ENCODE measurements at places on chromosomes 6 and 20.

- peak; percentile 16 for DNase-seq
These were observed 141.3 kb downstream of the FUT9 start for GRCh38 chr6:96157018-96157565.

DNA sequence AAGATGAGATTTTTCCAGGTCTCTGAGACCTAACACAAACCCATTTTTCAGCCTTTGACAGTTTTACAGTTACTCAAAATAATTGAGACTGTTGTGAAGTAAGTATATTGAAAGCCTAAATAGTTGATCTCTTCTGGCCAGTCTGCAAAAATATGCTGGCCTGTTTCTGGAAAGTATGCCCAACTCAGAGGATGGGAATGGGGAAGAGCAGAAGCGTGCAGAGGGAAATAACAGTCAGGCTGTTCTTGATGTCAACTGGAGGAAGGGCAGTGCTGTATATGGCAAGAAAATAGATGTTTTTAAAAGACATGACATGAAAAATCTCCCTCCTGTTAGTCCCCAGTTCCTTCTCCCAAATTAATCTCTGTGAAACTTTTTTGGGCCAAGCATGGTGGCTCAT is 3.8 kb downstream of the GID8 start:
- DNase-seq = no peak

DNA sequence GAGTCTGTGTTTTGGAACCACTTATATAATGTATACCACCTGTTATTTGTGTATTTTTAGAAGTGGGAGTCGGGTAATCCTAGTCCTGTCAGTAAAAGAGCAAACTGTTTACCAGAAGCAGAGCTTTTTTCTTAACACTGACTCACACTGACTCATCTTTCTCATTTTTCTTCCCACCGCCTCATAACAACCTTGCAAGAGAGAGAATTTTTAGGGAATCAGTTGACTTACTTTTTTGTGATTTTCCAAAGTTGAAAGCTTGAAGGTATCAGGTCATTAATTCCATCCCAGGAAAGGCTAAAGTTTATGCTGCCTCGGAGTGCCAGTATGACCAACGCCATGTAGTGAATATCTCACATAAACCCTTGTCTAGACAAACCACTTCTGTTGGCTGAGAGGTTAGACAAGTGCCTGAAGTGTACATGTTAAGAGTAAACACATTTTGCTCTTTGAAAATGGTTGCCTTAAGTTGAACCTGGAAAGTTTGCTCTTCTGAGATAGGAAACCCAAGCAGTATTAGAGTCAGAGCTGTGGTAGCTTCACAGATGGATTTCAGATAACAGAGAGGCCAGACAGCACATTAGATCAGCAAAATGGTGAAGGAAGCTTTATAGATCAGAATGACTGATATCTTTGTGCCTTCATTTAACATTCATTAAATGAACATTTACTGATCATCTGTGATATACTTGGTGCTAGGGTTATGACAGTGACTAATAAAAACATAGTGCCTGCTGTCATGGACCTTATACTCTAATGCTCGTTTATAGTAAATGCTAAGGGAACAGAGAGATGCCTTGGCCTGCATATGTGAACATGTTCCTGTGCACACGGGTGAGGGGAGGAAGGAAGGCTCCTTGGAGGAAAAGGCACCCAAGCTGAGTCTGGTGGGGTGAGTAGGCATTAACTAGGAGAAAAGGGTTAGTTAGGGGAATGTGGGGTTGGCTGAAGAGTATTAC is 29.1 kb upstream of the PKIG start:
- no peak for DNase-seq

DNA sequence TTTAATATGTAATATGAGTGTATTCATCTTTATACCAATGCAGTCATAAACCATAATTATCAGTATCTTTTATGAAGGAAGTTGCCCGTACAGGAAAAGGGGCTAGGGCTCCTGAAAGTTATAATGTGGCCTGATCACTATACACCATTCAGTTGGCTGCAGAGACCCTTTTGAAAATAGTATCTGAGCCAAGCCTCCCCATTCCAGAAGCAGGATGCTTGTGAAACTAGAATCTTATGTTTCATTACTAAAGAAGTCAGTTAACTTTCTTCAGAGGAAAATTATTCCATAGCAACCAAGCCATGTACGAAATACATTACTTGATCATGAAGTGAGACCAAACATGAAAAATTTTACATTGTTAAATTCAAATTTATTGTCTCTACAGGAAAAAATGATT is 251.5 kb upstream of the TCF21 start:
- DNase-seq = no peak

DNA sequence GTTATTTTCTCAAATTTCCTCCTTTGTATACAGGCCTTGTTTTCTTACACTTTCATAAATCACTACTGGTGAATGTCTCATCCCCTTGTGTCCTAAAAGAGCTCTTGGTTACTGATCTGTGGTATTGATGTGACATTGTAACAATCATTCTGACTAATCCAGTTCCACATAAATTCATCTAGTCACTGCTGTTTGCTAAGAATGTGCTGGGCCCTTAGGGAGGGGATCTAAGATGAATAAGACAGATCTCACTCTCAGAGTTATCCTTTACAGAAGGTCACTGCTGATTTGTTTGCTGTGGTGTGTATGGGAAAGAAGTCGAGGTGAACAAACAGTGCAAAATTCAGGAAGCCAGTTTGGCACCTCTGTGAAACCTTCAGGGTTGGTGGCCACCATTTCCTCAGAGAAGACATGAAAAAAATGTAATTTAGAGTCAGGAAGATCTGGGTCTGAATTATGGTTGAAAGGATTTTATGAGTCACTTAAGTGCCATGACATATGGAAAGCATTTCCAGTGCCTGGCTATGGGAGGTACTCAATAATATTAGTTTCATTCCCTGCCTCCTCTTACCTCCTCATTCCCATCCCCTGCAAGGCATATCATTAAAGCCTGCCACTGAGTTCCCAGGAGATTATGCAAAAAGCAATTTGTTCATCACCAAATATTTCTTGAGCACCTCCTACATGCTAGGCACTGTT is 121.8 kb downstream of the COL9A1 start:
- DNase-seq = no peak

DNA sequence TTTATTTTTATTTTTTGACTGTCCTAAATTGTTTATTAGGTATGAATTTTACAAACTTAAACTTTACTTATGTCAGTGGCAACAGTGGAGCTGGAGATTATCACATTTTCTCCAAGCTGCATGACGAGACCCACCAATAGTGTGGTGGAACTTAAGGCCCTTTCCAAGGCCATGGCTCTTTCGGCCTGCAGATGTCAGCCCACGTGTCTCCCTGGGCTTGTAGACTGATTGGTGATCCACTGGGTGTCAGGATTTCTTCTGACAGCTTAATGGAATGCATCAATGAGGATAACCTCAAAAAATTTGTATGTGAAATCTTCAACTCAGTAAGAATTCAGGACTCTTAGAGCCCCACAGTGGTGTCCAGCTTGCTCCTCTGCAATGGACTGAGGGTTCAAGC is 32.3 kb upstream of the OVOL2 start:
- no peak for DNase-seq

GRCh38 chr6:81939766-81940165 is 187.3 kb upstream of the TENT5A start:
- DNase-seq = no peak

DNA sequence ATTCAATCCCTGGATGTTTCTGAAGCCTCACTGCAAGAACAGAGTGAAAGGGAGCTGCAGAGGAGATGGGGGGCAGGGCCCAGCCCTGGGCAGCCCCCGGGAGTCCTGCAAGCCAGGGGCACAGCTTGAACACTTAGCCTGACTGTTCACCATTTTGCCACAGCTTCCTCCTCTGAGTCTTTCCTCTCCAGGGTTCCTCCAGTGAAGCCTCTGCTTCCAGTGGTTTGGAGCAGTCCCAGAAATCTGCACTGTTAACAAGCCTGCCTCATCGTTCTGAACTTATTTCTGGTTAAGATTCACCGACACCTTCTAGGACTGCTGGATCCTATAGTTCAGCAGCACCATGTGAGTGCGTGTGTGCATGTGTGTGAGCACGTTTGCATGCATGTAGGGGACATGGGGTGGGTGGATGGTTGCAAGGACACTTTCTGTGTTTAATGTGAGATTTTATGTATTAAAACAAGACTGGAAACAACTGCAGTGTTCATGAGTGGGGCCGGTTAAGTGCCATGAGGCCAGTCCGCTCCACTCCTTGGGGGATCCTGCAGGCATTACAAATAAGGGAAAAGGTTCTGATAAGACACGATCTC is 24.6 kb downstream of the CEBPB start:
- no peak for DNase-seq

DNA sequence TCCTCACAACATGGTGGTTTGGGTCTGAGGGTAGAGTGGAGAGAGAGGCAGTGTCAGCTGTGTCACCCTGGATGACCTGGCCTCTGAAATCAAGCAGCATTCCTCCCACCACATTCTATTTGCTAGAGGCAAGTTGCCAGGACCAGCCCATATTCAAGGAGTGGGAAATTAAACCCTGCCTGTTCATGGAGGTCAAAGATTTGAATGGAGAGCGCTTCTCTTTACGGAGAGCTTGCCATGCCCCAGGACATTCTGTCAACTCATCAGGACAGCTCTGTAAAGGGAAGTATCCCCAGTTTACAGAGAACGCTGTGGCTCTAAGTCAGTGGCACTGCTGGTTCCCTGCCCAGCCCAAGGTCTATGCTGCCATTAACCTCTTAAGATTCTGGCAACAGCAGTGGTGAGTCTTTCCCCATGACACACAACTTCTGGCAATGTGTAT is 90.0 kb upstream of the INSM1 start:
- no peak for DNase-seq

GRCh38 chr6:125008957-125009356 is 46.7 kb downstream of the RNF217 start:
- DNase-seq = no peak

DNA sequence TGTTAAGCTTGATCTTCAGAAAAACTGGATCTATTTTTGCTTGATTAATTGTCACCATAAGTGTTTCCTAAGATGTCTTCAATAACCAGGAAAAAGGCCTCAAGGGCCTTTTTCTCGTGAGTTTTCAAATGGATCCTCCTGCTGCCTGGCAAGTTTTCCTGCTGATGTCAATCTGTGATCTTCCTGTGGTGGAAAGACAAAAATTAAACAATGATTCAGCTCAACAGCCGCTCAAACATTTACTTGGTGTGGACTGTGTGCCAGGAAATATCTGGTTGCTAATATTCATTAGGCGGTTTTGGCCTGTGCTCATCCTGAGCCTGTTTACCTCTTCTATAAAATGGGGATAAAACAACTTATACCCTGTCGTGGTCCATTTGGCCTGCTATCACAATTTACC is 35.4 kb upstream of the SSTR4 start:
- DNase-seq = no peak

- no peak for DNase-seq
These were observed 81.1 kb downstream of the PLCG1 start for GRCh38 chr20:41218466-41218865.

- no peak for DNase-seq
These were observed 3.6 kb upstream of the ABHD12 start for GRCh38 chr20:25394276-25394675.

- DNase-seq = no peak
These were observed 53.2 kb downstream of the WDR27 start for GRCh38 chr6:169648617-169649016.

DNA sequence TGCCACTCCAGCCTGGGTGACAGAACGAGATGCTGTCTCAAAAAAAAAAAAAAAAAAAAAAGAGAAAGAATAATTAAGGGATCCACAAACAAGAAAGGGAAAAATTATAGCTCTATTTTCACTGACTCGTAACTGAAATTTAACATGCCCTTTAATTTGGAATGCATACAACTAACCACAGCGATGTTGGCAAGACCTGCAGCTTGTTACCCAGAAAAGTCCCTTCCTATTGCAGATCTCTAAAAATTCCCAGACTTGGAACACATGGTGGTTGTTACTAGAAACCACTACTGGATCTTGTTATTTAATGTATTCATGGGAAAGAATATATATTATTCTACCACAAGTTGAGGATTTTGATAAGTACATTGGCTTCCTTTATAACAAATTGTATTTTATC is 27.8 kb upstream of the SMIM28 start:
- DNase-seq = no peak

DNA sequence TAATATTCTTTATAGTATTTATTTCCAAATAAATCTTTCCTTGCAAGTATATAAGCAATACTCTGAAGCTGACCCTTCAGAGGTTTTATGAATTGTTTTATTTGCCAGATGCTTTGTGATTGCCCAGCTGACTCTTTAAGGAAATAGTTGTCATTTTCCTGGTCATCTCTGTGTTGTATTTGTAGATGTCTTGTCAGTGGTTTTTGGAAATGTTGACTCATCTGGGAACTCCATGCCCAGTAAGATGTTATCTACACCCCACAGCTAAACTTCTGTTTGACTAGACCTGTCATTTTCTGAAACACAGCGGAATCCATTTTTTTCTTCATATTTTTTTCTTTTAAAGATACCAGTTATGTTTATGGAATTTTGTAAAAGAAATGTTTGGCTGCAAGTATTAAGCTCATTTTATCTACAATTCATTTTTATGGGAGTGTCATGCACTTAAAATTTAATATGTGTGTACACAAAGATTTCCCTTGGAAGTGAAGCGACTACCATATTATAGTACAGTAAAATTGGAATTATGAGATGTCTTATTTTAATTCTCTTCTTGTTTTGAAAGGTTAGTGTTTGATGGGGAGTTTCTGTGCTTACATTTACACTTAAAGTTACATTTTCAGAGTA is 491.0 kb downstream of the NKAIN2 start:
- no peak for DNase-seq

GRCh38 chr20:32304131-32304746 is 26.8 kb downstream of the KIF3B start:
- no peak for DNase-seq

DNA sequence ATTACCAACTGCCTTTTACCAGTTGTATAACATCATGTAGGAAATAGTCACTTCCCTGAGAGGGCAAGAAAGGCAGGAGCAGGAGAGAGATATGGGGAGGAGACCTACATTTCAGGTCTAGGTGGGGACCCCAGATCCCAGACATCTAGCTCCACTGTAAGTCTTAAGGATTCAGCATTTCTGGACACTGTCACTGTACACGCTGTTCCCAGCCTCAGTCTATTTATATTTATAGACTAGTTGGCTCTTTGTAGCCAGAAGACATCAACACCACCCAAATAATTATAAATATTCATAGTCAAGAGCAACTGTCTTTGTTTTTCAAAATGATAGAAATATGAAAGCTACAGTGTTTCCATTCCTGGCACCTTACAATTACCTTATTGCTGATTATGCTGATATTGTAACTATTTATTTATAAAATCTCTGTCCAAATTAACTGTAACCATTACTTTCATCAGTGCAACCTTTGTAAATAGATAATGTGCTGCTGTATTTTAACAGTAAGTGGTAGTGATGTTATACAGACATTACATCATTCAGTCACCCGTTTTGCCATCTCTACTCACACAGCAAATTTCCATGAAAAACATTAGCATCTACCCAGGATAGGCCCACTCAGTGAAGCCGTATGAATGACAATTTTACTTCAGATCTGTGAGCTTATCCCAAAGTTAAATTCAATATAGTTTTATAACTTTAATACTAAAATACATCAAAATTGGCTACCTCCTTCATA is 162.8 kb downstream of the PTPRK start:
- no peak for DNase-seq

Data from CD4-positive, alpha-beta T cell treated with Interleukin-4 for 1 hour (primary cell).